ENCODE measurements at places on chromosomes 12 and 14.

- no peak for DNase-seq
These were observed 25.9 kb upstream of the GTF2A1 start for GRCh38 chr14:81246461-81247270.

- DNase-seq, result no peak
These were observed 17.3 kb downstream of the KCNK10 start for GRCh38 chr14:88305528-88306322.

DNA sequence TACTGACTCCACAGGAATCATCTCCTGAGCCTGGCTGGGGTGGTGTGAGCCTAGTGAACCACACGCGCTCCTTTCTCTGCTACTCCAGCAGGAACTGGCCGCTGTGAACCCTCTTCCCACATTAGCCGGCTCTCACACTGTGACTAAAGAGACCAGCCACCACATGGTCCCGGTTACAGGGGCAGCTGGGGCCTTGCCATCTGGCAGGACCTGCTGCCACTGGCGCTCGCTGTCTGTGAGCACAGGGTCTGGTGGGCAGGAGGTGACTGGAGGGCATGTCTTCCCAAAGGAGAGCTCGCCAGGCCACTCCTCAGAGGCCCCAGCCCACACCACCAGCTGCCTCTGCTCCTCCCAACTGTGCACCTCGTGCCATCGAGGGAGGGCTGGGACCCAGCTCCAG is 99.3 kb downstream of the SINHCAF start:
- DNase-seq, result no peak

DNA sequence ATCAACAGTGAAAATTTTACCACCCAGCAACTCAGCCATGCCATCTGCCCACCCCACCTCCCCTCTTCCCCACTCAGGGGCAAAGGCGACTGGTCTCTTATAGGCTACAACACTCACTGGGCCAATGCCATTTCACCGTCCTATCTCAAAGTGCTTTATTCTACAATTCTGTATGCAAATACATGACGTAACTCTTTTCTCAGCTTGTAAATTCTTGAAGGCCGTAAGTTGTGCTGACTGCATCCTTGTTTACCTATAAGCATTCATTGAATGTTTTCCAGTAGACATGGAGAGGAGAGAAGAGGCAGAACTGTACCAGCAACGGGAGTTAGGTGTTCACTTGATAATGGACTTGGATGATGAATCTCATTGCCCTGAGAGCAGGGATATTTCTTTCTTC is 15.6 kb downstream of the BCL2L14 start:
- no peak for DNase-seq

DNA sequence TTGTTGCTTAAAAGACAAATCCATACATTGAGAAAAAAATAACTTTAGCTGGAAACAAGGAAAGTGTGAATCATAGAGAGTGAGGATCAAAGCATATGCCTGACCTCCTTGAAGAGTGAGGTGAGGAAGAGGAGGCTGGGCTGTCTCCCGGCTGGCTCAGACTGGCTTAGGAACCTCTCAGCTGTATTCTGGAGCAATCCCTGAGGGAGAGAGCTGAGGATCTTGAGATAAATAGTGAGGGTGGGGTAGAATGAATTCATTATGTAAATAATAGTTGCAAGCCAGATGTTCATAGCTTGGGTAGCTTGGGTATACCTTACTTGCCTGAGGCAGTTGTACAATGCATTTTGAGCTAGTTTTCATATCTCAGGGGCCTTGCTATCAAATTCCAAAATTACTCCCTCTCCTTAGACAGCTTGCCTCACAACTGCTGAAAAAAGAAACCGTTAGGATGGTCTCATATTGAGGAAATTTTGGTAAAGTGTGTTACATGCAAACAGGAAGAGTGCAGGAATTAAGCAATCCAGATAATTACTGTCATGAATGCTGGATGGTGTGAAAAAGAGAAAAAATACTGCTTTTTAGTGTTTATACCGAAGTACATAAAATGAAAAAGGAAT is 30.5 kb upstream of the SLC15A5 start:
- no peak for DNase-seq

DNA sequence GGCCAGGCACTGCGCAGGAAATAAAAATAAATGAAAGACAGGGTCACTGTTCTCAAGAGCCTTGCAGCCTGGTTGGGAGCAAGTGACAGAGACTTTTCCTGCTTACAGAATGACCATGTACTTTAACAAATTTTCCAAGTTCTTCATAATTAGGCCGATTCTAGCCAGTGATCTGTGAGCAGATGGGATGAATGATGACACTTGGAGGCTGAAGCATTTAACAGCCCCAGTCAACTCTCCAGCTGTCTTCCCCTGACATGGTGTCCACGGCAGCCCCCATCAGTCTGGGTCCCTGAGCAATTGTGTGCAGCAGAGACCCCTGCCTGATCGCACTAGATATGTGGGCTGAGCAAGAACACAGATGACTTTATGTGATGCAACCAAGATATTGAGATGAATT is 198.8 kb downstream of the NTF3 start:
- DNase-seq, result no peak

DNA sequence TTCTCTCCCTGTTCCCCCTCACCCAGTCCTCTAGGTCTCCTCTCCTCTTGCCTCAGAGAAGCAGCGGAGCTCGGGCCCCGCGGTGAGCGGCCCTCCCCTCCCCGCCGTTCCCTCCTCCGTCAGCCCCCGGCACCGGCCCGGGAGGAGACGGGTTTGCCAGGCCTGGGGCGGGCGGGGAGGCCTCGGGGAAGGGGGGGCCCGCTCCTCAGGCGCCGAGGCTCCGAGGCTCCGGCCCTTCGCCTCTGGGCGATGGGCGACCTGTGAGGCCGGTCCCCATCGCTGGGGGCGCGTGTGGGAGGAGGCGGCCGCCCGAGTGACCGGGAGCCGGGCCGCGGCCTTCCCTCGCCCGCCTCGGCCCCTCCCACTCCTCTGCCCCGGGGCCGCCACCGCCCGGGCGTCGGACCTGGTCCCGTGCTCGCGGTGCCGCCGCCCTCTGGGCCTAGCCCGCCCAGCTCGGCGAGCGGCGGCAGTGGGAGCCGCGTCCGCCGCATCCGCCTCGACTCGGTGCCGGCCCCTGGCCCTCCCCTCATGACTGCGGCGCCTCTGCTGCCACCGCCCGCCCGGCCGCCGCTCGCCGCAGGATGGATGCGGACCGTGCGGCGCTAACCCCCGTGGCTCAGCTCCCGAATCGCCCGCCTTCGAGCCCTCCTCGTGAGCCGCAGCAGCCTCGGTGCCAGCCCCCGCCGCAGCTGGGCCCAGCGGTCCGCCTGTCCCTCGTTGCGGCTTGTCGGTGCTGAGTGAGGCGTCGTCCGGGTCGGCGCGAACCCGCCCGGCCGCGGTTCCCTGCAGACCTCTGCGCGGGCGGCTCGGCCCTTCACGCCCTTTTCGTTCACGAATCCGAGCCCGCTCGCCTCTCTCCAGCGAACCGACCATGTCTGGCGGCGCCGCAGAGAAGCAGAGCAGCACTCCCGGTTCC is 574 bp downstream of the WNK1 start:
- DNase-seq, result peak; percentile 38

- DNase-seq, result no peak
These were observed 490 bp downstream of the RILPL1 start for GRCh38 chr12:123532808-123533649.

DNA sequence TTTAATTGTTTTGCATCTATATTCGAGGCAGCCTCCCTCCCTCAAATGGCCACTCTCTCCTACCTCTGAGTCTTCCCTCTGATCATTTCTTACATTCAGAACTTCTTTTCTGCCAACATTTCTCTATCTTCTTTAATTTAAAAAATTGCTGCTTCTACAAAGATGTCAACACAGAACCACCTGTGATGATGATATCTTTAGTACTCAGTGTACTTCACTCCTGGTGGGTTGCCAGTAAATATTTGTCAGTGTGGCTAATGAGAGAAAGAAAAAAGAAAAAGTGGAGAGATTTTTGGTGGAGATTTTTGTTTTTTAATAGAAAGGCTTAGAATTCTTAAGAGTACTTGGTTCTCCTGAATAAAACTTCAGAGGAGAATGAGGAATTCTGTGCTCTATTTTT is 8.1 kb downstream of the RIC8B start:
- no peak for DNase-seq

- DNase-seq, result no peak
These were observed 221.8 kb upstream of the DCN start for GRCh38 chr12:91404441-91404840.

- no peak for DNase-seq
These were observed 216.0 kb upstream of the PRKD1 start for GRCh38 chr14:30143627-30144026.

- DNase-seq, result no peak
These were observed 1268.2 kb upstream of the TMEM132C start for GRCh38 chr12:126998747-126999285.

- DNase-seq, result no peak
These were observed at the start of gene KLHL33 for GRCh38 chr14:20435582-20436362. KLHL33 (minus strand) TSS chr14:20436166; CDS start chr14:20435811, 355 bp downstream.

- DNase-seq, result no peak
These were observed 1.6 kb downstream of the DPF3 start for GRCh38 chr14:72892103-72892878.

- no peak for DNase-seq
These were observed 51.1 kb downstream of the CALM1 start for GRCh38 chr14:90447720-90448497.

DNA sequence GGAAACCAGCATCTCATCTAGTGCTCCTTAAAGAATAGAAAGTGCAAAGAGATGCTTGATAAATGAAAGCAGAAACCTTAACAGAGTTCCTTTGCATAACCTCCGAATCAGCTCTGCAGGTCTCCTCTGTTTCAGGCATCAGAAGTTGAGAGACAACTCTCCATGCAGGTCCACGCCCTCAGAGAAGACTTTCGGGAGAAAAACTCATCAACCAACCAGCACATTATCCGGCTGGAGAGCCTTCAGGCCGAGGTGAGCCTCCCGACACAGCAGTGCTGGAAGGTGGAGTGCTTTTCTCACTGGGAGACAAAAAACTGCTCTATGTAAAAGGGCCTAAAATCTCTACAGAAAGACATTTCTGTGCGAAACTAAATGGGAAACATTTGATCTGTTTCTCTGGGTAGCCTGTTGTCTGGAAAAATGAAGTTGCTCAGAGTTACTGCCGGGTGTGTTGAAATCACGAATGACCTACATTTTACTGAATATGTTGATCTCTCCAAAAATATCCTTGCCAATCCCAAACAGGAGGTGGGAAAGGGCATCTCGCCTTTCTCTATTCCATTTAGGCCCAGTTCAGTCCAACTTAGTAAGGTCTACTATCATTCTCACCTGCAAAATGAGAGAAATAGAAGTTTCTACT is 54.9 kb downstream of the RAB35 start:
- no peak for DNase-seq

DNA sequence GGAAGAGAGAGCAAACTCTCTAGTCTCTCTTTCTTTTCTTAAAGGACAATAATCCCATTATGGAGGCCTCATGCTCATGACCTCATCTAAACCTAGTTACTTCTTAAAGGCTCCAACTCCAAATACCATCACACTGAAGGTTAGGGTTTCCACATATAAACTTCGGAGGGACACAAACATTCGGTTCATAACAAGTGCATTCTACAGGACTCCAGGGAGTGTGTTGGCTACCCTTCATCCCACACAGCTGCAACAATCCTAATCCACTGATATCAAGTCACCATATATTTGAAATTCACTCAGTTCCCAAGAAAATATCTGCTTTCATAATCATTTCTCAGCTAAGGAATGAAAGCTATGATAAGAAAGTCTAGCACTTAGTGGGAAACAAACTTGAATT is 265.9 kb upstream of the PLEKHG7 start:
- no peak for DNase-seq

DNA sequence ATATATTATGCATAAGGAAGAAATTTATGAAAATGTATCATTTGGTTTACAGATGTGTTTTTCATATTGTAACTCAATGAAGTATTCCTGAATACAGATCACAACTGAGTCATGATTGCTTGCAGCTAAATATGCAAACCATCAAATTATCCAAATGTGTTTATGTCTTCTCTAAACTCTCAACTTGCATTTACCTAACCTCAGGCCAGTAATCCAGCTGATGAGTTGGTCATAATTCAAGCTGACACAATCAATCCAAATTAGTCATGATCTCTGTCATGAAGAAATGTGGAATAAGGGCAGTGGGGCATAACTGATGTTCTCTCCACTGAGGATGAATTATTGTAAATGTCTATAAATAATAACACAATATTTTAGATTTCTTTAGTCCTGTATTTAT is 104.8 kb upstream of the CNTN1 start:
- no peak for DNase-seq

- DNase-seq, result no peak
These were observed 150.2 kb downstream of the SRGAP1 start for GRCh38 chr12:63994704-63995103.

DNA sequence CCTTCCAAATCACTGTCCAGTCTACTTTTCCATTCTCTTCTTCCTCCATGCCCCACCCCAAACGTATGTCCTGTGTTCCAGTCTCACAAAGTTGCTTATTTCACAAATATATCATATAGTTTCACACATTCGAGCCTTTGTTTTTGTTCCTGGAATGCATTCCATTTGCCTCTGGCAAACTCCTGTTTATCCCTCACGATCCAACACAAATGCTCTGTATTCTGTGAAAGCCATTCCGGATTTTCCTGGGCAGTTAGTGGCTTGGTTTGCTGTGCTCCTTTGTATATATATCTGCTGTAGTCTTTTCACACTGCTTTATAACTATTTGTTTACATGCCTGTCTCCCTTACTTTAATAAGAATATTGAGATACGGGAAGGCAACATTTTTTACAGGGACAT is 9.0 kb downstream of the RIC8B start:
- DNase-seq, result no peak

DNA sequence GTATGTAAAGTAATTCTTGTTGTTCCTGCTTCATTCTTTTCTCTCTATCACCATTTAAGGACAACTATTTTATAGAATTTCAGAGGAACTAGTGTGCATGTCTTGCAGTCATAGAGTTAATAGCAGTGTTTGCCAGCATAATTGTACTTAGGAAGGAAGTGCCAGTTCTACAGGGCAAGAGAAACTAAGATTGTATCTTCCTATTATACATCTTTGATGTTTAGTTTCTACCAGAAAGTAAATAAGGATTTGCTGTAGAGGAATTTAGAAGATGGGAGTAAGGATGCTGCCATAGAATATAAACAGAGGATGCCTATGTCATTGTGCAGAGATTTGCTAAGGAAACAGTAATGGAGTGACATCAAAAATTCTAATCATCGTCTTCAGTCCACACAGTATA is 270.9 kb upstream of the NPAS3 start:
- DNase-seq, result no peak

Measured in stimulated activated CD4-positive, alpha-beta T cell treated with anti-CD3 and anti-CD28 coated beads, Interleukin-1b, Interleukin-23, amount 100 ng/mL, for 24 hours (primary cell).